ENCODE measurements at places on chromosomes 6 and 20. TPM values are rescaled to one million over a fixed set of nuclear protein-coding genes. Genes with fewer than 3 reads are reported as not detected.
A peak's percentile ranks its signal among the peaks of the same experiment; 100 is the strongest.

- no peak for DNase-seq
These were observed 761 bp upstream of the NR2E1 start for GRCh38 chr6:108164815-108165706.

DNA sequence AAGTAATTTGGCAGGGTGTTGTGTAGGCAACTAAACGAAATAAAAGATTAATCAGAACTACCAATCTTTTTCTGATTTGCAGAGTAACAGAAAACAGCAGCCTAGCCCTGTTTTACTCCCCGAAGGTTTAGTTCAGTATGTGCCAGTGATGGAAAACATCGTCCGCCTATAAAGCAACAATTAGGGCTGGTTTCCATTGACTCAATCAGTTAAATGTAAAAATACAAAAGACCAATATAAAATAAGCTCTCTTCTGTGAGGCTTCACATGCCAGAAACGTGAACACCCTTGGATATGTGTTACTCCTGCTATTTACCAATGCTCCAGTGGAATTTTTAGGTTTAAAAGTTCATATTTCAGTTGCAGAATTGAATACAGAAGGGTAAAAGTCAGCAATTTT, 210.5 kb upstream of the RSPO3 start:
- DNase-seq: peak; percentile 8

DNA sequence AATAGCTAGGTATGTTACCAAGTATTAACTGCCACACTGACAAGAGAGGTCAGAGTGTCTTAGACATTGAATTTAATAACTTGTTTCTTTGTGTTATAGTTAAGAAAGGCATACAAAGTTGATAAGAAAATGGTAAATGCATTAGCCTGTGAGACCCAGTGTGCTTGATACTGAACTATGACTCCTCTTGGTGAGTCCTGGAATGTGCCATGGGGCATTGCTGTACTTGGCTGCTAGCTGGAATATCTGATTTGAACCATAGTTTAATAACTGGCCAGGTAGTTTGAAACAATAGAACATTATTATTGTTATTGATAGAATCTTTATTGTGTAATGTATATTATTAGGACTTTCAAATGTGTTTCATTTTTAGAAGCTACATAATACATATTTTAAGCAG, 70.0 kb downstream of the ZFAND3 start:
- no peak for DNase-seq

WFDC12 gene
- not detected for total RNA-seq

- peak; percentile 12 for DNase-seq
These were observed 7.2 kb downstream of the PEX3 start for GRCh38 chr6:143457563-143458359.

DNA sequence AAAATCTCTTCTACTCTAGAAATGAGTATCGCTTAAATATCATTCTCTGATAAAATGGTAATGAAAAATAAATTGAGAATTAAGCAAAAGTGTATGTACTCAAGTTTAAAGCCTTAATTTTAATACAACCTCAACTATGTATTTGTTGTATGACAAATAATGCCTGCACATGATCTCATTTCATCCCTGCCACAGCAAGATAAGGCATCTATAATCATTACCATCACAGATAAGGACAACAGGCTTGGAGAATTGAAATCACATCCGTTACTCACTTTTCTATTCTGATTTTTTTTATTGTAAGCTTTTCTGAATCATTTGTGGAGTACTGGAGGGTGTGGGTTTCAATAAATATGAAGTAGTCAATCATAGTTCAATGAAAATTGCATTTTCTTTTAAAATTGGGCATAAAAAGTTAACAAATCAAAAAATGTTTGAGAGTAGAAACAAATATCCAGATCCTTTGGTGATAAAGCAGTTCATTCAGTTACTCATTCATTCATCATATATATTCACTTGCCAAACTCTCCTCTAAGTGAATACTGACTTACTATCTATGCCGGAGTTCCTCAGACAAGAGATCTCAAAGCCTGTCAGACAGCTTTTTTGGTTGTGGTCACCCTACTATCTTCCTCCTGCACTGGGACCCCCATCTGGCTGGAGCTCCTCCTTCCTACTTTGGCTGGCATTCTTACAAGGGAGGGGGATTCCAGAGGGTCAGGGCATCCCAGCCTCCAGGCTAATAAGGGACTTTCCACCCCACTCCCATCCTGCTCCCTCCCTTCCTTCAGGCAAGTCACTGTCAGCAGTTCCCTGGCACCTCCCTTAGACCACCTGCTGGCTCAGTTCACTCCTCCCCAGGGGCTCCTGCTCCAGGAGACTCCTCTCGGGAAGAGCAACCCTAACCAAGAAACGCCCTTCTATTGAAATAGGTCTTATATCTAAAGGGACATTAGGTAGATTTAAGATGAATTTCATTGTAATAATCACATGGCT, 118.6 kb downstream of the OGFRL1 start:
- DNase-seq: no peak

DNA sequence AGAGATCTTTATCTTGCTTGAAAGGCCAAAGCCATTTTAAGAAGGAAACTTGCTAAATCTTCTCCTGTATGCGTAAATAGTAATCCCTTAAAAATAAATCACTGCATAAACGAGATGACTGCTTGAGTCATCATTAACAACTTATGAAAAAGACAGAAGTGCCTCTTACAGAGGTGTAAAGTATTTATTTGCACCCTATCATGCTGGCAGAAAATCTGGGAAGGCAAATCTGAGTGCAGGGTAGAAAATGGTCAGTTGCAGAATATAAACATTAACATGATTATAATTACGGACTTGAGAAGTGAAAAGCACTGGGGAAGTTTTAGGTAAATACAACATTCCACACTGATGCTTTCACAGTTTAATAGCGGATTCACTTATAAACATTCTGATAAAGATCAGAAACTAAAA, 67.5 kb upstream of the FBXO30 start:
- DNase-seq: no peak

GRCh38 chr6:14354919-14355572, 237.5 kb downstream of the CD83 start:
- peak; percentile 62 for DNase-seq

- peak; percentile 44 for DNase-seq
These were observed 149.7 kb upstream of the ENPP5 start for GRCh38 chr6:46320505-46320904.

DNA sequence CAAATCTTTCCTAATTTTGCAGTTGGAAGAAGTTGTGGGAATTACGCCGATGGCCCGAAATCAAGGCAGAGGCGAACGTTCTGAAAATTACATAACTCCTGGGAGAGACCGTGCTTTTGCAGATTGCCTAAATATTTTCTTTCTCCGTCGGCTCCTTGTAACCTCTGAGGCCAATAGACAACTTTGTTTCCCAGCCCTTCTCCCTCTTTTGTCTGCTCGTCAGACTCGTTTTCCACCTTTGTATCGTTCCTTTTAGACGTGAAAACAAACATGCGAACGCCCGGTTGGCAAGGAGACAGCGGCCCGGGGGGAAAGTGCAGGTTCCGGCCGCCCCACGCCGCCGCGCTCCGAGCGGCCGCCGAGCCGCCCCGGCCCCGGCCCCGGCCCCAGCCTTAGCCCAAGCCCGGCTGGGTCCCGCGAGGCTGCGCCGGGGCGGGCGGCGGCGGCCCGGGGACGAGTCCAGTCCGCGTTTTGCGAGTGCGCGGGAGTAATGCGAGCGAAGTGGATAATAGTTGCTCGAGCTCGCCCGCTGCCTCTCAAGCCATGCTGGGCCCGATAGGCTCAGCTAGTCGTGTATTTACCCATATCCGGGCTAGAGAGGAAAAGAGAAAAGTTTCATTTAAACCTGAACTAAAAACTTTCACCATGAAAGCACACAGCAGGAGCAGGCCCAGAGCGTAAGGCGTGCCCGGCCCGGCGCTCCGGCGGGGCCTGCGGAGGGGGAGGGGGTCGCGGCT, at the start of gene ARID1B:
ARID1B (plus strand) TSS at position 539 of the 737 bp plus-strand sequence. CDS start 303 bp downstream, outside the sequence.
- DNase-seq: peak; percentile 89

- no peak for DNase-seq
These were observed 34.8 kb downstream of the MDFI start for GRCh38 chr6:41672816-41673703.

DNA sequence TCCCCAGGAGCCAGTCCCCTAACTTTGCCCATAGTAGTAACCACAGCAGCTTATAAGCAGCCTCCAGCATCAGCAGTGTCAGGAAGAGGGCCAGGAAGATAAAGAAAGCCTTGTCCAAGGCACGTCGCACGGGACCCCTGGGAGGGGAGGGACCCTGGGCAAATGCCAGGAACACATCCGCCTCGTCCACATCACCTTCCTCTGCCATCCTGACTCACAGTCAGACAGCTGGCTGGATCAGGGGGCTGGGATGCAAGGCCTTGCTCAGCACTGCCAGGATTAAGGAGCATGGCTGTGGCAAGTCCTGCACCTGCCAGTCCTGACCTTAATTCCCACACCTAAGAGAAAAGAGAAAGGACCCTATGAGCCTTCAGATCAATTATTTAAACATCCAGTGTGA, 11.5 kb upstream of the ZBTB22 start:
- no peak for DNase-seq

- DNase-seq: no peak
These were observed 24.3 kb upstream of the SCRT2 start for GRCh38 chr20:699811-700338.

- no peak for DNase-seq
These were observed 40.7 kb downstream of the CDYL start for GRCh38 chr6:4816904-4817303.

DNA sequence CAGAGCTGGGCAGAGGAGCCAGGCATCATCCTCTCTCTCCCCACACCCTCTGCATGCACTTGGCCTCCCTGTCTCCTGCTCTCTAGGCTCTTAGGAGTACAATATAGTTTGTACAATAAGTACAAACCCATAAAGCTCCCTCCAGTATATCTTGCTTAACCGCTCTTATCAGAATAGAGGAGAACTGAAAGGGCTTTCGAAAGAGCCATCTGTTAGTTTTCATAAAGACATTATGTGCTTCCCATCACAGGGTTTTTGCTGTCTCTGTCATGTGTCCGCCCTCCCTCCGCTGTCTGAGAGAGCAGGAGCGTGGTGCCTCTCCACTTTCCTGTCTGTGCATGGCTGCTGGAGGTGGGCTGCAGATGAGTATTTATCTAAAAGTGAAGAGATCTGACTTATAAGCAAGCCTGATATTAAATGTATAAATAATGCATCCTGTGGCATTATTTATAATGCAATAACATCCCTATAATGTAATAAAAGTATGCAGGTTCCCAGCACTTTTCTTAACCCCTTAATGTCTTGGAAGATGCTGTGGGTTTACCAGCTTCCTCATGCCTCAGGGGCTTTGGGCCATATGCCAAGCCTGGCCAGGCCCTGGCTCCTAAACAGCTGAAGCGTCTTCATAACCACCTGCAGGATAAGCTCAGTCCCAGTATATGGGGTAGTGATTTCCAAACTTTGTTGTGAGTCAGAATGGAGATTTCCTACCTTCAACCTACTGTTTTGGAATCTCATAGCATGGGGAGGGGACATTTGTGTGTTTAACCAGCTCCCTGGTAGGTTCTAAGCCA, 297.1 kb downstream of the DHX35 start:
- peak; percentile 96 for DNase-seq

GRCh38 chr6:70310063-70310694, 7.3 kb upstream of the COL9A1 start:
- peak; percentile 54 for DNase-seq

DNA sequence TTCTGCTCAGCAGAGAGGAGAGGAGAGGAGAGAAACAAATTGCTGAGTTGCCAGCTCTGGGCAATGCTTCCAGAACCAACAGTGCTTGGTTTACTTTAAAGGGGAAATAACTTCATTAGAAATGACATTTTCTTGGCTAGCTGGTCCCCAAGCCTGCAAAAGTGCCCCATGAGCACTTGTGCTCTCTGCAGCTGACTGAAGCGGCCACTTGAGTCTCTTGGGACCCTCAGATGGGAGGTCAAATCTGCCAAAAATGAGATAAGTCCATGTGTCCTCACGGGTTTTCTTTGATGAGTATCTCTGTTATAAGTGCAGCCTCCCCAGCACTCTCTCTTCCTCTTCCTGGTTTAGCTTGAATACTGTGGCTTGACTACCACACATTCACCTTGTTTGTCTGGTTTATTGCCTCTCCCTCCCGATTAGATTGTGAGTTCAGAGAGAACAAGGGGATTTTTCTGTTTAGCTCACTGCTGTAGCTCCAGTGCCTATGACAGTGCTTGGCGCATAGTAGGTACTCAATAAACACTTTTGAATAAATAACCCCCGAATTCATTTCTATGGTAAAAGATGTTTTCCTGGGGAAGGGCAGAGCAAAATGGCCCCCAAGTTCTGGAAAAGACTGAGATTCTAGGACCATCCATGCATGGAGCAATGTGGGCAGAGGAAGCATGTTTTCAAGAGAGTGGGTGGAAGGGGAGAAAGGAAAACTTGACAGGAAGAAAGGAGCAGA, 7.0 kb upstream of the RIN2 start:
- DNase-seq: no peak

PNLDC1 gene
- not detected for total RNA-seq

- no peak for DNase-seq
These were observed 954.7 kb upstream of the ADGRB3 start for GRCh38 chr6:67680297-67680932.

GRCh38 chr20:41670631-41671030, 52.5 kb upstream of the CHD6 start:
- no peak for DNase-seq

DNA sequence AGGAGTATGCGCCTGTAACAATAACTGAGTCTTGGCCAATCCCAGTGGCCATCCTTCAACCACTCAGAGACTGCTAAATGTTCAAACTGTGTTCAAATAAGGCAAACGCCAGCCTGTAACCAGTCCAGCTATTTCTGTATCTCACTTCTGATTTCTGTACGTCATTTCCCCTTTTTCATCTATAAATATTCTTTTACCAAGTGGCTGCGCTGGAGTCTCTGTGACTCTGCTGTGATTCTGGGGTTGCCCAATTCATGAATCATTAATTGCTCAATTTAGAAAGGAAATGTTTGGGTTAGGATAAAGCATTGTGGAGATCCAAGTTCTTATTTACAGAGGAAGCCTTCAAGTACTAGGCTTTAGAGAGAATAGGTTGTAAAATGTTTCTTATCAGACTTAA, 89.8 kb upstream of the UST start:
- no peak for DNase-seq

TINAG gene
- total RNA-seq: 0.24 TPM

MCHR2 gene
- 12.8 TPM for total RNA-seq

- no peak for DNase-seq
These were observed 188.2 kb upstream of the PREP start for GRCh38 chr6:105591053-105591452.

- DNase-seq: peak; percentile 42
These were observed 1.5 kb upstream of the RREB1 start for GRCh38 chr6:7106215-7106751.

- no peak for DNase-seq
These were observed 17.5 kb upstream of the ZSCAN9 start for GRCh38 chr6:28207510-28208110.

DNA sequence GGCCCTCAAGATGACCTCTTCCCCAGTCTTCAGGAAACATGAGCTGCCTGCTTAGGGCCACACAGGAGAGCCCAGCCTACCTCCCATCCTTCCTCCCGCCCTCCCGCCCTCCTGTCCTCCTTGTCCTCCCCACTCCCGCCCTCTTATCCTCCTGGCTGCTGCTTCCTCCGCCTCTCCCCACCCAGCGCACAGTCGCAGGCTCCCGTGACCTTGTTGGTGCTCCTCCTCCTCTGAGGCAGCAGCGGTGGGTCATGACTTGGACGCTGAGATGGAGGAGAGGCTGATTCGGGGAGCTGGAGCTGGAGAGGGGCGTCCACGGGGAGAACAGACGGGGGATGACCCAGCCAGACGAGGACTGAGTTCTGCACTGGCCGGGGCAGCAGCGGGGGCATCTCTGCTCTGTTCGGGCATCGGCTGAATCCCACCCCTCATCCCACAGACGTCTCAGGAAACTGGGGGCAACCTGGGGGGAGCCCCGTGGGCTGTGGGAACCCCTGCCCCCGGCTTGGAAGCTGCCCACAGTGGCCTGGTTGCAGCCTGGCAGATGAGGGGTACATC, 32.4 kb downstream of the CHRNA4 start:
- no peak for DNase-seq

All from umbilical cord (tissue), 2 donors.